IMR-90 (cell line): ENCODE measurements at places on chromosomes 12 and 14.

- DNase-seq: no peak
Measured at GRCh38 chr14:26833621-26834176, 235.9 kb upstream of the NOVA1 start.

- DNase-seq: no peak
Measured at GRCh38 chr12:102444093-102444492, 36.3 kb downstream of the IGF1 start.

- peak; percentile 89 for DNase-seq
Measured at GRCh38 chr12:19220852-19221466, 91.4 kb downstream of the PLEKHA5 start.

DNA sequence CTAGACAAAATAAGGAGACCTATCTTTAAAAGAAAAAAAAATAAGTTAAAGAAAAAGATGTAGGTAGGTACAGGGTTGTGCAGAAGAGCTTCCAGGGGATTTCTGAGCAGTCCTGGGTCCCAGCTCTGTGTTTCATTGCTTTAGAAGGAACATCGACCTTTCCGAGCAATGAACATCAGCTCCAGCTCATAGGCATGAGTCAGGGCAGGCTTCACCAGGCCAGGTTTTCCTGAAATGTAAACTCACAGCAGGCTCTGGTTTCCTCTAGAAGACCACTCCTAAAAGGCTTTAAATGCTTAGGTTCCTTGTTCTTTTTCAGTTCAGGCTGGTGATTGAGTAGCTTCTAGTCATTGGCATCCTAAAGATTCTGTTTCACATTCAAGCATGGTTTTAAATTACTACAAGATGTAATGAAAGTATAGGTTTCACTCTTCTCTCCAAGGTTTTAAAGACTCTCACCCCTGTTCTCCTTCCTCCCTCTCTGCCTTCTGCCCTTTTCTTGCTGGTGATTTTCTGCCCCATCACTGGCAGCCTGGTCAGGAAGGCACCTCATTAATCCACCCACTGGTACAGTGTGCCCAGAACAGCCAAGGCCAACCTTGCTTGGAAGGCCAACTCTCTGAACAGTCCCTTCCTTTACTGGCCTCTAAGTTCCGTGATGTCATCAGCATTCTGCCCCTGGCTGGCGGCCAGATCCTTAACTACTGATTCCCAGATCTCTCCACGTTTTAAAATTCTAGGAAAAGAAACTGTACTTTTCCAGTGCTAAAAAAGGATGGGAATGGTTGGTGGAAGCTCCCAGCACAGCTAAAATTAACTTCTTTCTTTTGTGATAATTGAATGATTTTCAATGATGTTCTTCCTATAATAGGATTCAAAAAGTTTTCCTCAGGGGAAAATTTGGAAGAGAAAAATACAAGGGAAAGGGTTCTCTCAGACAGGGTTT lies 109.4 kb upstream of the HIF1A start:
- DNase-seq: peak; percentile 93

- DNase-seq: no peak
Measured at GRCh38 chr14:23069413-23069806, 12.1 kb upstream of the CDH24 start.

GRCh38 chr12:21881965-21882364 lies 59.3 kb downstream of the ABCC9 start:
- no peak for DNase-seq

DNA sequence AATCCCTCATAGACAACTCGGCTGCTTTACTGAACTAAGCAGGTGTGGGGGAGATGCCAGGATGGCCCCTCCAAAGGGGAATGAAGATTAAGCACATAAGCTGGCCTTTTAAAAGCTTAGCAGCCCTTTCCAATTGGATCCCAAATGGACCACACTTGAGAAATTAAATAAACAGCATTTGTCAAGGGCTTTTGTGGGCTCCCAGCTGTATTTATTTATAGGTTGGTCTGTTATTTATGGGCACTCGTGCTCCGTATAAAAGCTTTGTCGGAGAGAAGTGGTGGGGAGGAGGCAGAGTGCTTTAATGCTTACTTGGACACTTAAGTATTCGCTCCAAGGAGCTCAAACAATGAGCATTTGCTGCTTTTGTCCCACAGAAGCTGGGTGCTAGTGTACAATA lies 580.2 kb downstream of the MED13L start:
- no peak for DNase-seq

DNA sequence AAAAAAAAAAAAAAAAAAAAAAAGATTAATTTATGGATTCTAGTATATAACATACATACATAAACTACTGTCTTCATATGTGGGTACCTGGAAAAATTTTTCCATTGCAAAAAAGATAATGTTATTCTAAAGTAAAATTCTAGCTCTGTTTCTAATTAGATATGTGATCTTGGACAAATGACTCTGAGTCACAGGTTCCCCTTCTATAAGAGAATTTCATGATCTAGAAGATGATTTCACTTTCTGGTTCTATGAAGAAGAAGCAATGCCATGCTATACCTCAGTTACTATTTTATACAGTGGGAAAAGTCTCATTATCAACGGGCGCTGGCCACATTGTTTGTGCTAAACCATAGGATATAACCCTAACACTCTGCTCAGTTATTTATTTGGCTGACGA lies 351.3 kb downstream of the ZFP36L1 start:
- DNase-seq: no peak

DNA sequence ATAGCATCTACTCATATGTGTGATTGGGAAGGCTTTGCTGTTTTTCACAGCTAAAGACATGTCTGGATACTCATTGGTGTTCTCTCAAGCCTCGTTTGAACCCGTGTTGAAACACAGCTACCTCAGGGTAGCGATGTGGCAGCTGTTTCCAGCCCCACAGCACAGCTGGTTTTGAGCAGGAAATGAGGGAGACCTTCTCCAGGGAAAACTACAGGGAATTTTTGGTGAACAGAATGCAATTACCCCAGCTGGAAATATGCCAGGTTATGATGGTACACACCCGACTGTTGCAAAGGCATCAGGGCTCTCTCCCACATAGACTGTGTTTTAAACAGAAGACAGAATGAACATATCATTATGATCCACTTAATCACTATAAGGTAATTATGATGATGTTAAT lies 828.9 kb downstream of the VRK1 start:
- no peak for DNase-seq

DNA sequence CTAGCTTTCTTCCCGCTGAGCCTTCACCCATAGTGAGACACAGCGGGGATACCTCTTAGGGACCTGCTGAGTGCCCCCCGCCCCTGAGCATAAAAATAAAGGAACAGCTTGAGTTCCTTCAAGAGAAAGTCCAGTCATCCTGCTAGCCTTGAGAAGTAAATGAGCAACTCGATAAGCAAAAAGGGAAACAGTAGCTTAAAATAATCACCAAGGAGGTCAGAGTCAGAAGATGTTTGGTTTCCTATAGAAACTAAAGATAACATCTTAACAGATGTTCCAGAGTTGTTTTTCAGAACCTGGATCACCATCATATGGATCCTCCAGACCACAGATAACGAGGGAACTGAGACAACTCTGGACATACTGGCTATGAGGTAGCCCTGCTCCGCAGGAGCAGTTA lies 94.0 kb downstream of the BCAT1 start:
- peak; percentile 61 for DNase-seq

DNA sequence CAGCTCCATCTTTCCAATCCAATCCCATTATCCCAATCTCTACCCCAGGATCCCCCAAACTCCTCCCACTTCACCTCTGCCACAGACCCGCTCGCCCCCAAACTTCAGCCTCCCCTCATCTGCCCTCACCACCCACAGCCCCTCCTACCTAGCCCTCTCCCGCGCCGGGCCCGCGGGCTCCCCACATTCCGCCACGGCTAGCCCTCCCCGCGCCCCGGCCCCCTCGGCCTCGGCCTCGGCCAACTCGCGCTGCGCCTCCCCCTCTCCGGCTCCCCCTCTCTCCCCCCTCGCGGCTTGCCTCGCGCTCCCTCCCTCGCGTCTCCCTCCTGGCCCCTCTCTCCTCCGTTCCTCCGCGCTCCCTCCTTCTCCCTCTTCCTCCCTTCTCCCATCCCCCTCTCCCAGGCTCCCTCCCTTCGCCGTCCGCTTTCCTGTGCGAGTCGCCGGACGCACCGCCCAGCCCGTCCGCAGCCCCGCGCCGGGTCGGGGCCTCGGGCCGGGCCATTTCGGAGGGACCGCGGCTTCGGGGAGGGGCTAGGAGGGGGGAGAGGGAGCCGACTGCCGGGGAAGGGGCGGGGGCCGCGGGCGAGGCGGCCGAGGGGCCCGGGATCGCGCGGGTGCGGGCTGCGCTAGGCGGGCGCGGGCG lies at the start of gene ATN1:
Gene ATN1, plus strand, starts transcription at position 581 of the 643 bp plus-strand sequence. CDS start 6,043 bp downstream, outside the sequence.
- DNase-seq: peak; percentile 78

- no peak for DNase-seq
Measured at GRCh38 chr12:99495799-99496198, 151.8 kb upstream of the GARIN6 start.

GRCh38 chr14:61438036-61438435 lies 116.7 kb downstream of the PRKCH start:
- no peak for DNase-seq

- no peak for DNase-seq
Measured at GRCh38 chr14:78083837-78084236, 86.3 kb upstream of the NRXN3 start.

DNA sequence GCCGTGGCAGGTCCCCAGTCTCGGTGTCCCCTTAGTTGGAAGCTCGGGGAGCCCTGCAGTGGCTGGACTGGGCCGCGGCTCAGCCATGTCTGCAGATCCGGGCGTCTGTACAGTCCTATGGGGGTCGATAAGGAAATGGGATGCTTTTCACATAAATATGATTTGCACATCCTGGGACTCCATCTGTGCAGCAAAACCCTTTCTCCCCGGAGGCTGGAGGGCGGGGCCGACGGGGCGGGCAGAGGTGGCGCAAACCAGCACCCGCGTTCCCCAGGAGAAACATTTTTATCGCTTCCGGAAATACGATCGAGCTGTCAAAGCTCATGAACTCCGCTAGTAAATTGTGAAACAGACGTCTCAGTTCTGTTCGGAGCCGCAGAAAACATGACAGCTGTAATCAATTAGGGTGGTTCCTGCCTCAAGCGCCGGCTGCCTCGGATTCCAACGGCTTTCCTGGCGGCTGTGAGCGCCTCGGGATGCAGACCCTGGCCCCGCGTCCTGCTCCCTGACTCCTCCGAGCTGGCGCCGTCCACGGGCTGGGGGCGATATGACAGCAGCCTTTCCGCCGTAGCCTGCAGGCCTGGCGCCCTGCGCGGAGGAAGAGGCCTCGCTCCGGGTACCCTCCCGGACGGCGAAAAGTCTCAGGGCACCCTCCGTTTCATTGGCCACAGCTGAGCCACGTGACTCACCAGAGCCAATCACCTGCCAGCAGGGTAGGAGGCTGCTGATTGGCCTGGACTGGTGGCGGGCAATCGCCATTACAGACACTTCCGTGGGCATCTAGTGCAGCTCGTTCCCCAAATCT lies 23.0 kb downstream of the DIO3 start:
- DNase-seq: no peak

DNA sequence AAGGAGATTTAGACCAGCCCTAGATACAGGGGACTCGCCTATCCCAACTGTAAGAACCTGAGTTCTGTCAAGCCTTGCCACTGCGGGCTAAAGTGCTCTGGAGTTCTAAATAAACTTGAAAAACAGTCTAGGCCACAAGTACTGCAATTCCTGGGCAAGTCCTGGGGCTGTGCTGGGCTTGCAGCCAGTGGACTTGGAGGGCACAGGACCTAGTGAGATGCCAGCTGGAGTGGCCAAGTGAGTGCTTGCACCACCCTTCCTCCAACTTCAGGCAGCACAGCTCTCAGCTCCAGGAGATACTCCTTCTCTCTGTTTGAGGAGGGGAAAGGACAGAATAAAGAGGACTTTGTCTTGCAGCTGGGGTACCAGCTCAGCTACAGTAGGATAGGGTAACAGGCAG lies 307.6 kb upstream of the FBXO33 start:
- DNase-seq: no peak

- no peak for DNase-seq
Measured at GRCh38 chr14:74613211-74613914, 1.3 kb upstream of the LTBP2 start.

DNA sequence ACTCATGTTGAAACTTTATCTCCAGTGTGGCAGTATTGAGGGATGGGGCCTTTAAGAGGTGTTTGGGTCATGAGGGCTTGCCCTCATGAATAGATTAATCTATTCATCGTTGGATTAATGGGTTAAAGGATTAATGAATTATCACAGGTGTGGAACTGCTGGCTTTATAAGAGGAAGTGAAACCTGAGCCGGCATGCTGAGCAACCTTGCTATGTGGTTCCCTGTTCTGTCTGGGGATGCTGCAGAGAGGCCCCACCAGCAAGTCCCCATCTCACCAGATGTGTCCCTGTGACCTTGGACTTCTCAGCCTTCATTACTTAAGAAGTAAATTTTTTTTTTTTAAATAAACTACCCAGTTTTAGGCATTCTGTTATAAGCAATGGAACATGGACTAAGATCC lies 109.6 kb downstream of the DYRK2 start:
- DNase-seq: no peak

DNA sequence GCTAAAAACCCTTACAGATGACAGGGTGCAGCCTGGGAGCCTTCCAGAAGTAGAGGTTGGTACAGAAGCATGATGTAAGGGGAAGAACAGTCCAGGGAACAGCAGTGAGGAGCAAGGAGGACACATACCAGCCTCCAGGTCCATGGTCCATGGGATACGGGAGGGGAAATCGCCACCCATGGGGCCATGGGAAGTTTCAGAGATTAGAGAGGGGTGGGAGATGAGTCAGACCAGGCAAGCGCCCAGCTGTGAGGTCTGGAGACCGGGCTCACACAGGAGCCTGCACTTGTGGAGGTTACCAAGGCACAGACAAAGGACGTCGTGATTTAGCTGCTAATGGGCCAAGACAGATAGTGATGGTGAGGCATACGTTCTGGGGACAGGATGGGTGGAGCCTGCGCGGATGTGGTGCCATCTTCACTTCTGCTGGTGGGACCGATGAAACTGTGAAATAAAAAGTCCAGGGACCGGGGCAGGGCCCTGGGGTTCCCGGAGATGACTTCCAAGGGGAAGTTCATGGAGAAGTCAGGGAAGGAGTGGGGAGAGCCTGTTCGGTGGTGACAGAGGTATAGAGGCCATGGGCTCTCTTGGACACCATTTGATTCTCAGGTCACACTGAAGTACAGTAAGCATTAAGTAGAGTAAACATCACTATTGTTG lies 17.7 kb upstream of the LRP1-AS start:
- peak; percentile 44 for DNase-seq

GRCh38 chr12:78121969-78122610 lies 291.4 kb downstream of the NAV3 start:
- DNase-seq: peak; percentile 28

- no peak for DNase-seq
Measured at GRCh38 chr14:104296388-104297312, 158.3 kb downstream of the KIF26A start.

DNA sequence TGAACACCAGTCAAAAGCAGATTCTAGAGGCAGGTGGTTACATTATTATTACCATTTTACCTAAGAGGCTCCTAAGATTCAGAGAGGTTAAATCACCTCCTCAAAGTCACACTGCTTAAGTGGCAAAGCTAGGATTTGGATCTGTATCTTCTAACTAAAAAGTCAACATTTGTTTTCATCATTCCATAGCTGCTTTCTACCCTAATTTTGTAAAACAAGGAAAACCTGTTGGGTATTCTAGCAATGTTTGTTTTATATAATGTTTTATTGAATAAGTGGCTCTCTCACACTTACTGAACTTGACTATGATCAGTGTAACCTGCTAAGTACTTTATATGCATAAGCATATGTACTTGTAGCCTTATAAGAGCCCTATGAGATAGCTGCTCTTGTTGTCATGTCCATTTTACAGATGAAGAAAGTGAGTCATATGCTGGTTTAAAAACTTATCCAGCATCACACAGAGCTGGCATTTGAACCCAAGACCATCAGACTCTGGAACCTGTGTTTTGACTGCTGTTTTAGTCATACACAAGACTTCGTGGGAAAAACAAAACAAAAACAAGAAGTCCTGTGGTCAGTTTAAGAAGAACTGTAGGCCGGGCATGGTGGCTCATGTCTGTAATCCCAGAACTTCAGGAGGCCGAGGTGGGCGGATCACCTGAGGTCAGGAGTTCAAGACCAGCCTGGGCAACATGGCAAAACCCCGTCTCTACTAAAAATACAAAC lies 31.7 kb upstream of the EVL start:
- no peak for DNase-seq
